Sciatic nerve (tissue), 2 donors: ENCODE measurements at places on chromosomes 4 and X.

- DNase-seq, result no peak
Measured at GRCh38 chr4:137524725-137525369, 7.4 kb downstream of the PCDH18 start.

DNA sequence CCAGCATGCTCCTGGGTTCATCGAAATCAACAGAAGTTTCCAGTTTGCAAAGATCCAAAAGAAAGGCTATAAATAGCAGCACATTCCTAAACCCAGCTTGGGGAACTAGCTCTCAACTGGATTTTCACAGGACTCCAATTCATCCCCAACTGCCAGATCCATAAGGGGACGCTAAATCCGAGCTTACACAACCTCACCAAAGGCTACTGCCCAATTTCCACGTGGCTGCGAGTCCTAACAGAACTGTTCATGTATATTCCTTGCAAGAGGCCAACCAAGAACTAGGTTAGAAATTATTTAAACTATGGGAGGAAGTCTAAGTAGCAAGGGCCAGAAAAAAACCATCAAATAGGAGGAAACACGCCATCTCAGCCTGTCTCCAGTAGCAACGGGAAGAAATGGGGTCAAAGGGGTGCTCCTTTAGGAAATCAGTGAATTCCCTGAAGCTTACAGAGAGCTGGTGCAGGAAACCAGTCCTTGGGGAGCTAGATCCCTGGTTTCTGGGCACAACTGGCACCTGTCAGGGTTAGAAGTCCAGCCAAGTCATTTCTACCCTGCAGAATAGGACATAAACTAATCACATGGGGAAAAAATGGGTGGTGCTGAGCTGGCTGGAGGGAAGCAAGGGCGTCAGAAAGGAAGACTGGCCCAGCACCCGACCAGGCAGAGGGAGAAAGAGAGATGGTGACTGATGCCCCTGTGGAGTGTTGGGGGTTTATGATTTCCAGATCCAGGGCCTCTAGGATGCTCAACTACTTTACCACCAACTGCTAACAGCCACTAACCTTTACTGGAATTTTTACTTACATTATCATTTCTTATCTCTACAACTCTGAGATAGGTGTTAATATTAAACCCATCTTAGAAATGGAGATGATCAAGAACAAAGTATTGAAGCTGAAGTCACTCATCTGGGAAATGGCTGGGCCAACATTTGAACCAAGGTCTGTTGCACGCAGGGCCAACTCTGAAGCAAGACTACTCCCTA, 20.5 kb downstream of the RELL1 start:
- DNase-seq, result no peak

GRCh38 chr4:101670370-101670769, 120.2 kb upstream of the BANK1 start:
- DNase-seq, result no peak

DNA sequence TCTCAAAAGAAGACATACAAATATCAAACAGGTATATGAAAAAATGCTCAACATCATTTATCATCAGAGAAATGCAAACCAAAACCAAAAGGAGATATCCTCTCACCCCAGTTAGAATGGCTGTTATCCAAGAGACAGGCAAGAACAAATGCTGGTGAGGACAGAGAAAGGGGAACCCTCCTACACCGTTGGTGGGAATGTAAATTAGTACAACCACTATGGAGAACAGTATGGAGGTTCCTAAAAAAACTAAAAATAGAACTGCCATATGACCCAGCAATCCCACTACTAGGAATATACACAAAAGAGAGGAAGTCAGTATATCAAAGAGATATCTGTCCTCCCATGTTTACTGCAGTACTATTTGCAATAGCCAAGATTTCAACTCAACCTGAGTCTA, 83.5 kb downstream of the CDS1 start:
- no peak for DNase-seq

- DNase-seq, result no peak
Measured at GRCh38 chr4:94715726-94716125, 42.0 kb upstream of the BMPR1B start.

GRCh38 chr4:100348473-100348872, 158.2 kb upstream of the DDIT4L start:
- DNase-seq, result no peak

DNA sequence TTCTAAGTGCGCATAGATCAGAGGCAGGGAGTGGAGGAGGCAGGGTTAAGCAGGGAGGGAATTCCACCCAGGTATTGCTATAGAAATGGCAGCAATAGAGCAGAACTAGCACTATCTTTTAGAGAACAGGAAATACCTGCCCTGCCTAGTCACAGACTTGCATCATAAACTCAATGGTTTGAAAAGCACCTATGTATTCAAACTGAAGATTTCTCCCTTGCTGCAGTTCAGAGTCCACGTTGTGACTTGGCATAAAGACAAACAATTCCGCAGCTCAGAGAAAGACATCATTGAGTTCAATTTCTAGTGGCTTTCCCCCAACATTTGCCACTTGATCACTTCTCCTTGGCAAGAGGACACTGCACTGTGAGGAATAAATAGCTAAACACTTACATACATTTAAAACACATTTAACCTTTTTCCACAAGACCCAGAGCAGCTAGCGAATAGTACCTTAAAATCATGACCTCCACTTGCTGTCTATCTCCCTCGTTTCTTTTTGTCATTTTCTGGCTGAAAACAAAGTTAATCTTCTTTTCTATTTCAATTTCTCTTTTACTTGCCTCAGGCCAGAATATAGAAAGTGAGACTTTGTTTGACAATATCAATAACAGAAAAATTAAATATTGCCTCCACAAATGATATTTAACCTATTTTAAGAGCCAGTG, 42.4 kb downstream of the SLC7A11 start:
- DNase-seq, result no peak

DNA sequence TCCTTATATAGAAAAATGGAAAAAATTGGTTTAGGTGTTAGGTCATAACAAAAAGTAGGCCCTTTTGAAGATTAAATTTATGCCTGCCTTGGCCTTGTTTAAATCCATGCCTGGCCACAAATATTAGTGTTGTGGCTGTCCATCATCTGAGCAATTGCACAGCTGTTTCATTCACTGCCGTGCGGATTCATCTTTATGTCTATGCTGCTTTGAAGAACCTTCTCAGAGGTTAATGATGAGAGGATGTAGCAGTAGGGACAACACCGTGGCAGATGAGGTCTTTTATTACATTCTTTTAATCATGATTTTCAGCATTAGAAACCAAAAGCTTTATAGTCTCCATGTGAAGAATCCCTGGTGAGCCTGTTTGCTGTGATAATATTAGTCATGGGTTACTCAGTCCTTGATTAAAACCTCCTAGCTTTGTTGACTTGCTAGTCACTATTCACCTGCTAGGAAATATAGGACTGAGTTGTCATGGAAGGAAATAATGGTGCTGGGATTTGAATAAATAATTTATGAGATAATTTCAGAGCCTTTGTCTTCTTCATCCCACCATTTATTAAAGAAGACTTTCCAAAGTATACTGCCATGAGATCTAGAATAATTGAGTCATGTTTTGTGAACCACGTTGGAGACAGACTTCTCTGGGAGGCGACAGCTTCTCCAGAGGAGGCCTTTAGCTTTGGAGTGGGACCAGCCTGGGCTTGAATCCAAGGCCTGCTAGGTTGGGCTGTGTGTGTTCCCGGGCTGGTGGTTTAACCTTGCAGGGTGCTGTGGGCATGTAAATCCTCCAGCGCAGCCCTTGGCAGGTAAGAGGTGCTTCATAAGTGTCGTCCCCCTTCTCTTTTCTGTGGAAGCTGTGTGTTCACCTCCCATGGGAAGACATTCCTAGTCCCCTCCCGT, 53.5 kb downstream of the PTTG2 start:
- DNase-seq, result no peak

DNA sequence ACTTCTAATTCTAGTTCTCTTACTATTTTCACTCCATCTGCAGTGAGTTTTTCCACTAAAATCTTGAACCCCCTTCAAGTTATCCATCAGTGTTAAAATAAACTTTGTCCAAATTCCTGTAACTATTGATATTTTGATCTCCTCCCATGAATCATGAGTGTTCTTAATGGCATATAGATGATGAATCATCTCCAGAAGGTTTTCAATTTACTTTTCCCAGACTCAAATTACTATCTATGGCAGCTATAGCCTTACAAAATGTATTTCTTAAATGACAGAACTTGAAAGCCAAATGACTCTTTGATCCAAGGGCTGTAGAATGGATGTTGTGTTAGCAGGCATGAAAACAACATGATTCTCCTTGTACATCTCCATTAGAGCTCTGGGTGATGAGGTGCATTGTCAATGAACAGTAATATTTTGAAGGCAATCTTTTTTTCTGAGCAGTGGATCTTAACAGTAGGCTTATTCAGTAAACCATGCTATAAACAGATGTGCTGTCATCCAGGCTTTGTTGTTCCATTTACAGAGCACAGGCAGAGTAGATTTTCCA, 16.1 kb upstream of the IQCM start:
- no peak for DNase-seq

GRCh38 chrX:51742586-51742985, 656 bp upstream of the GSPT2 start:
- no peak for DNase-seq

- DNase-seq, result no peak
Measured at GRCh38 chr4:165079476-165079875, 25.8 kb downstream of the TRIM75 start.

GRCh38 chrX:10923466-10923865, 187.7 kb upstream of the HCCS start:
- DNase-seq, result no peak

DNA sequence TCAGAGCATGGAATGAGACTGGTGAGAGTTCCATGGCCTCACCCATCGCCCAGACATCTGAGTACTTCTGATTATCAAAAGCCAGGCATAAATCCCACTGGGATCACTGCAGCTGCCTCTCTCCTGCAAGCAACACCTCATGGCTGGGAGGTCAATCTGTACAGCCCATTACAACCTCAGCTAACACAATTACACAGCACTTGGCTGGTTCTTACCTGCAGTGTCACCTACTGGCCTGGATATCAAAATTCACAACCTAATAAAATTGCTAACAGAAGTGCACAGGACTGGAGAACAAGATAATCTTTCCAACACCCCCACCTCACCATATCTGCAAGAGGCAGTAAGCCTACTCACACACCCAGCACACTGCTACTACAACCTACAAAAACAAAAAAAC, 341.7 kb upstream of the NDST3 start:
- no peak for DNase-seq
